Hepatic stellate cell (primary cell): ENCODE measurements at places on chromosomes 16 and 17.

DNA sequence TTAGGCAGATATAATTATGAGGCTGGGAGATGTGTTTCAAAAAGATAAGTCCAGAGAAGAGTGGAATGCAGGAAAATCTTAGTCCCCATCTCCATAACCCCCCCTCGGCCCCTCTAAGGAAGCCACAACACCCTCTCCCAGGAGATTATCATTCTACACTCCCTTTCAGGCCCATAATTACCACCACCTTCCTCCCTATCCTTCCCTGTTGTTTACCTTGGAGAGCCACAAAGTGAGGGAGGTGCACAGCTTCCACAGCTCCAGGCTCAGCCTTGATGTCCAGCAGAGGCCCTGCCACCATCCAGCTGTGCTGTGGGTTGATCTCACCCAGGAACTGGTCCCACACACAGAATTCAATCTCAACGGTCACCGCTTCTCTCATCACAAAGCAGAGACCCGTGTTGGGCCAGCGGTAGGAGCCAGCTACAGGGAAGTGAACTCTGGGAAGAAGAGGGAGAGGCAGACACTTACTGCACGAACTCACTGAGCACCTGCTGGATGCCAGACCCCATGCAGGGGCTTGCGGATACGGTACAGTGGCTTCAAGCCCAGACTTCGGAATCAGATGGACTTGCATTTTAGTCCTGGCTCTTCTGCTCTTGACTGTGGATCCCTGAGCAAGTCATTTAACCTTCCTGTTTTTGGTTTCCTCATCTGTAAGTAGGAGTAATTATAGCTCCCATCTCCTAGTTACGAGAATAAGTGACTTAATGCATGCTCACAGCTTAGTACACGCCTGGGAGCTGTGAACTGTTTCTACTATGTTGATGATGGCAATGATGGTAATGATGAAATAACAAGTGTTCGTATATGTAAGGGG, 44.1 kb downstream of the MIS12 start:
- no peak for DNase-seq

DNA sequence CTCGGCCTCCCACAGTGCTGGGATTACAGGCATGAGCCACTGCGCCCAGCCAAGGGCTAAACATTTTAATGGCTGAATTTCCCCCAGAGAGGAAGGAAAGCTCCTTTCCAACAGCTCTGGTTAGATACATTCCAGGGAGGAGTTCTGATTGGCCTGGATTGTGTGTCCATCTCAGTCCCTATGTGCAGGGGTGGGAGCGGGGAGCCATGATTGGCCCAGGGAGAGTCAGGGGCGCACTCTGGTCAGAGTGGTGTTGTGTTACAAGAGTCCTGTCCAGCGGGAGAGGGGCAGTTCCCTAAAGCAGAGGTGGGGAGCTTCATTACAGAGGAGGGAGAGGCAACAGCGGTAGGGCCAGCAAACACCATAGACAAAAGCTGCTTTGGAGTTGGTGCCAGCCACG, 75.0 kb downstream of the RAP1GAP2 start:
- no peak for DNase-seq

DNA sequence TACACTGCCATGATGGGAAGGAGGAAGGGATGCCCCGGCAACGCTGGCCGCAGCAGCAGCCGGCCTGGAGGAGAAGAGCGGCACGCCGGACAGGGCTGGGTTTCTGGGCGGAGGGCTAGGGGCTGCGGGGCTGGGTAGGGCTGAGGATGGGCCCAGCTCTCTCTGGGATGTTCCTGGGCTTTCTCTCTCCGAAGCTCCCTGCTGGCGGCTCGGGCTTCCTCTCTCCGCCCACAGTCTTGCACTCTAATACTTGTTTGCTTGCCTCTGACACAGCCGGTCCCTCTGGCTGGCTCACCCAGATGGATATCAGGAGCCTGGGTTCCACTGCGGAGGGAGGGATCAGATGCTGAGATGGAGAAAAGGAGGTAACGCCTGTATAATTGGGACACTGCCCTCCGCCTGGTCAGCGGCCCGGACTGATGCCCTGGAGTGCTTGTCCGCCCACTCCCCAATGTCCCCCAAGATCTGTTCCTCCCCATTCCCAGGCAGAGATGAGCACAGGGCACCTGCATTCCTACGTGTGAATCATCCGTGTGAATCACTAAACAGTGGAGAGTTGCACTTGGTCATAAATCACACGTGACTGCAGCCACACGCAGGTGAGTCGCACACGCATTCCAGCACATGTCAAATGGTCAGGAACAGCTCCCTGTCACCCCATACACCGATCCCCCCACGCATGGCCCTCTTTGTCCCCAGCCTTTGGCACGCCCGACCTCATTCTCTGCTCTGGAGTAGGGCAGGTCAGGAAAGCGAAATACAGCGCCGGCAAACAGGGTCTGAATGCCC, at the start of gene ALOXE3:
TSS of gene ALOXE3 (minus strand) at position 535 of the 789 bp plus-strand sequence. CDS start at position 11, 524 bp downstream.
- peak; percentile 84 for DNase-seq

DNA sequence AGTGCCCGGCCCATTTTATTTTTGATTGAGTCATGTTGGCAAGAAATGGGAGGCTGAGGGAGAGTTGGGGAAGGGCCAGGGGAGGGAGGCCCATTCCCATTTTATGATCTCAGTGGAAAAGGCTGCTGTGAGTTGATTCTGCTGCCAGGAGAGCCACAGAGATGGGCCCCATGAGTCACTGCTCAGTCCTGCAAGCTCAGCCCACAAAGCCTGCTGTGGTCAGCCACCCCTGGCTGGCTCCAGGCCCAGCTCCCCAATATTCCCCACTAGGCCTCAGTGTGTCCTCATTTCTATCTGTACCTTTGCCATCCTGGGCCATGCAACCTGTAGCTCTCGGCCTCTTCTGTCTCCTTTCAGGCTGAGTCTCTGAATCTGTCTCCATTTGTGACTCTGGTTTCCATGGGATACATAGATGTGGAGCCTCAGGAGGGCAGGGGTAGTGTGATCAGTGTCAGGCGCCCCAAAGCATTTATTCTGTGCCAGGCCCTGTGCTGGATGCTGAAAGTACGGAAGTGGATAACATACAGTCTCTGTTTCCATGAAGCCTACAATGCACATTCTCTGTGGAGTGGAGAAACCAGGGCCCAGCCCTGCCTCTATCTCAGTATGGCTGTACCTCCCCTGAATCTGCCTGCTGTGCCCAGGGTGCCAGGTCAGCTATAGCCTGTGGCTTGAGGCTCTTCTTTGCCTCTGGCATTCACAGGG, 1.9 kb upstream of the PLEKHG4 start:
- DNase-seq = peak; percentile 98

DNA sequence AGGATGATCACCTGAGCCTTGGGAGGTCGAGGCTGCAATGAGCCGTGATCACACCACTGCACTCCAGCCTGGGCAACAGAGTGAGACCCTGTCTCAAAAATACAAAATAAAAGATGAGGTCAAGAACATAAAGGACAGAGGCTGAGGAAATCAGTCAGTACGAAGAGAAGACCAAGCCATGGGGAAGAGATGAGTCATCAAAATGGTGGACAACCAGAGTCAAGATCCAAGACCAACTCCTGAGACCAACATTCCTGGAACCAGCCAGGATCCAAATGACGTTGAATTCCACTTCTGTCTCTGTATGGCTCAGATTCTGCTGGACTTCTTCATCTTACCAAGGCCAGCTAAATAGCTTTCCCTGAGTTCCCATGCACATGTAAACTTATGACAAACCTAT, 44.8 kb upstream of the NOG start:
- DNase-seq = no peak

GRCh38 chr16:78576941-78577340, 477.5 kb downstream of the WWOX start:
- DNase-seq = no peak

- no peak for DNase-seq
Observed at GRCh38 chr16:85473909-85474620, 139.1 kb upstream of the GSE1 start.

- DNase-seq = peak; percentile 96
Observed at GRCh38 chr17:50345432-50346312, at the start of gene XYLT2. Gene XYLT2 (plus strand): TSS chr17:50346126. CDS start chr17:50346141, 15 bp downstream.

DNA sequence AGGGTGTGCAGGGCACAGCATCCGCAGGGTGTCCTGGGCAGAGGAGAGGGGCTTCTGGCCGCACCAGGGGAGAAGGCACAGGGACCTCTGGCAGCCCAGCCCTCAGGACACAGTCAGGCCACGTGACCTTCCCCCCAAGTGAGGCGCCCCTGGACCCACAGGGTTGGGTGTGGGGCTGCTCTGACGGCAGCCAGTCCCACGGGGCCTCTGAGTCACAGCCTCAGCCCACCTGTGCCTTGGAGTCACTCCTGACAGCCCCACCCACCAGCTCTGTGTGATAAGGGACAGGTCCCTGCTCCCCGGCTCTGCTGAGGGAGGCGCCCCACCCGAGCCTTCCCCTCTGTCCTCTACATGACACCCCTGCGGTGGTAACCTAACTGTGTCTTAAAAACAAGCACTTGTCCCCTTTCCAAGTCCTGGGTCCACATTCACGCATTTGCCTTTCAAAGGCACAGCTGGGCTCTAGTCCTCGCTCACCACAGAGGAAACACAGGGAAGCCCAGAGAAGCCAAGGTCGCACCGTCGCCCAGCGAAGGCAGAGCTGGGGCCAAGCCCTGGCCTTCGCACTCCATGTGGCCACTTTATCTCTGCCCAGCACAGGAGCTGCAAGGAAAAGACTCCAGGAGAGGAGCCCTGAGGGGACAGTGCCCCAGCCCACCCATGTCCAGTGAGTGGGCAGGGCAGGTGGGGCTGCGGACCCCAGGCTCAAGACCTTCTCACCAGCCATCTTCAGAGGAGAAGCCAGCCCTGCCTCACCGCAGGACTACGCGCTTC, 5.1 kb upstream of the NPTX1 start:
- DNase-seq = no peak

GRCh38 chr17:37327341-37328090, 48.3 kb upstream of the C17orf78 start:
- DNase-seq = peak; percentile 19

GRCh38 chr16:69600202-69600601, 34.4 kb downstream of the NFAT5 start:
- no peak for DNase-seq

DNA sequence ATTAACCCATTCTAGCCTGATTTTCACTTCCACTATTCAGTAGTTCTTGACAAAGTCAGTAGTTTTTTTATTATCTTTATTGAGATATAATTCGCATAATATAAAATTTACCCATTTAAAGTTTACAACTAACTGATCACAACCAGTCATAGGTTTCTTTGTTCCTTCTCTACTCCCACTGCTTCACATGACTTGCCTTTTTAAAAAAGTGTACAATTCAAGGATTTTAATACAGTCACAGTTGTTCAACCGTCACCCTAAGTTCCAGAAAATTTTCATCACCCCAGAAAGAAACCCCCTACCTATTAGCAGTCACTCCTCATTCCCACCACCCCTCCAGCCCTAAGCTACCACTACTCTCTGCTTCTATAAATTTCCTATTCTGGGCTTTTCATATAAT, 162.5 kb downstream of the TRIM37 start:
- no peak for DNase-seq

DNA sequence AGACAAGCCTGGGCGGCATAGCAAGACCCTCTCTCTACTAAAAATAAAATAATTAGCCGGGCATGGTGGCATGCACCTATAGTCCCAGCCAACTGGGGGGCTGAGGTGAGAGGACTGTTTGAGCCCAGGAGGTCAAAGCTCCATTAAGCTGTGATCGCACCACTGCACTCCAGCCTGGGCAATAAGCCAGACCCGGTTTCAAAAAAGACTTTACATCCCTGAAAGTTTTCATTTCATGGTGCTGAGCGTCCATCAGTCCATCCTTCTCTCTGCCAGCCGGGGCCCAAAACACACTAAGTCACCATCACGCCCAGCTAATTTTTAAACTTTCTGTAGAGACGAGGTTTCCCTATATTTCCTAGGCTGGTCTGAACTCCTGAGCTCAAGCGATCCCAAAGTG, 10.6 kb downstream of the RAB40B start:
- DNase-seq = no peak

DNA sequence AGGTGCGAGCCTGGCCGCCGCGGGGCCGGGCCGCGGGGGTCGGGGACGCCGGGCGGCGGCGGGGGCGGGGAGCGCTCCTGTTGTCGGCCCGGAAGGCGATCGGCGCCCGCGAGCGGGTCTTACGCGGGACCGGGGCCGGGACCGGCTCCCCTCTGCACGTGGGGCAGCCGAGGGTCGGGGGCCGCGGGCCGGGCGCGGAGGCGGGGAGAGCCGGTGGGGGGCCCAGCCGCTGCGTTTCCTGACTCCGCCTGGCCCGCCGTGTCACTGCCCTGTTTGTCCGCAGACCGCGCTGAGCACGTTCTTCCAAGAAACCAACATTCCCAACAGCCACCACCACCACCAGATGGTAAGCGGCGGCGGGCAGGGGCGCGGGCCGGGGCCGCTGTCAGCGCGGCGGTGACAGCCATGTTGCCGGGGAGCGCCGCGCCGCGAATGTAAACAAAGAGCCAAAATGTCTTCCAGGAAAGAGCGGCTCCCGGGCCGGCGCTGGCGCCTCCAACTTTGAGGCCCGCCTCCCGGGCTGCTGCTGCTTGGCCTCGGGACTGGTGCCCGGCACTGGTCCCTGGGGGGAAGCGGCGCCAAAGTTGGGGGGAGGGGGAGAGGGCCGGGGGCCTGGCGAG, 586 bp downstream of the UBALD2 start:
- DNase-seq = peak; percentile 61

- no peak for DNase-seq
Observed at GRCh38 chr16:4089251-4089810, 26.9 kb downstream of the ADCY9 start.

DNA sequence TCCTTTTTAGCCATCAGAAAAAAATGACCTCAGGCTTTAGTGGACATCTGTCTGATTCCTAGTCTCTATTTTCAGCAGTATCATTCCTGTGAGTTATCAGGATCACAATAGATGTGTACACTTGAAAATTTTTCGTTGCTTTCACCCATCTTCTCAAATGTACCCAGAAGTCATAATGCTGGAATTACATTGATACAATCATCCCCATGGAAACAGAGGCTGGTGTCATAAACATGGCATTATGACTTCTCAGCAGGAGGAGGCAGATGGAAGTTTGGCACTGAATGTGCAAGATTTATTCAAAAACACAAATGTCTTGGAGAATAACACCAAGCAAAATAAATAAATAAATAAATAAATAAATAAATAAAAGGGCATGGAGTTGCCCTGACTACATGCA, 292.5 kb downstream of the PHKB start:
- no peak for DNase-seq
